ENCODE measurements at places on chromosomes 4 and X. TPM values are rescaled to one million over a fixed set of nuclear protein-coding genes. Genes with fewer than 3 reads are reported as not detected.

DNA sequence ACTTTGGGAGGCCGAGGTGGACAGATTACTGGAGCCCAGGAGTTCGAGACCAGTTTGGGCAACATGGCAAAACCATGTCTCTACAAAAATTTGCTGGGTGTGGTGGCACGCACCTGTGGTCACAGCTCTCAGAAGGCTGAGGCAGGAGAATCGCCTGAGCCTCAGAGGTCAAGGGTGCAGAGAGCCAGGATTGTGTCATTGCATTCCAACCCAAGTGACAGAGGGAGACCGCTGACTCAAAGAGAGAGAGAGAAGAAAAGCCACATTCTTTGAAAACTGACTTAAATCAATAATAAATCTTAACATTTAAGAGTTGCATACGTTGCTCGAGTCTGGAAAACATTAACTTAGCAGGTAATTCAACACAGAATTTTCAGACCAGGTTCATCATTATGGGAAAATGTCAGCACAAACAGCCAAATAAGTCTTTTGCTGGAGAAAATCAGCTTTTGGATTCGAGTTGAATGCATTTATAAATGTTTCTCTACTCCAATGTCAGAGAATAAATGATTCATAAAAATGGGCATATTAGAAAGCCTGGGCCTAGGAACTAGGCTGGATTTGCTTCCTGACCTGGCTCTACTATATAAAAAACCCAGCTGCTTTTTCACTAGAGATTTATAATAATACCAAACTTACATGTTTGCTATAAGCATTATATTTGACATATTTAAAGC is 68.3 kb upstream of the RBPJ start:
- H3K4me3 ChIP-seq: no peak overlapping the region
- no peak overlapping the region for H3K27ac ChIP-seq
- H3K36me3 ChIP-seq: no peaks in the 10 kb centered on the region
- no peaks in the 10 kb centered on the region for H3K27me3 ChIP-seq
- no peak for DNase-seq
- H3K4me1 ChIP-seq: no peaks in the 10 kb centered on the region

The CCNB3 gene
- total RNA-seq: 0.07 TPM

- no peak overlapping the region for H3K27ac ChIP-seq
- no peak for DNase-seq
- no peak overlapping the region for H3K4me3 ChIP-seq
- H3K4me1 ChIP-seq: no peaks in the 10 kb centered on the region
- H3K27me3 ChIP-seq: no peaks in the 10 kb centered on the region
- H3K36me3 ChIP-seq: no peaks in the 10 kb centered on the region
These were observed 194.3 kb upstream of the PGRMC2 start for GRCh38 chr4:128481752-128482480.

- H3K4me3 ChIP-seq: no peak overlapping the region
- no peaks in the 10 kb centered on the region for H3K27me3 ChIP-seq
- H3K27ac ChIP-seq: no peak overlapping the region
These were observed 102.8 kb downstream of the INPP4B start for GRCh38 chr4:142743121-142743825.

GRCh38 chr4:3467601-3468031 is 4.5 kb downstream of the DOK7 start:
- no peaks in the 10 kb centered on the region for H3K36me3 ChIP-seq
- no peaks in the 10 kb centered on the region for H3K27me3 ChIP-seq
- DNase-seq: no peak
- no peaks in the 10 kb centered on the region for H3K4me1 ChIP-seq
- H3K27ac ChIP-seq: no peak overlapping the region

GRCh38 chrX:20056704-20057103 is 60.0 kb downstream of the MAP7D2 start:
- no peaks in the 10 kb centered on the region for H3K4me1 ChIP-seq
- no peak for DNase-seq
- H3K4me3 ChIP-seq: no peak overlapping the region
- no peak overlapping the region for H3K27ac ChIP-seq

The ART3 gene
- total RNA-seq: not detected

The MAGEE2 gene
- not detected for total RNA-seq

GRCh38 chr4:79225360-79225759 is 100.5 kb downstream of the NAA11 start:
- no peaks in the 10 kb centered on the region for H3K27me3 ChIP-seq
- no peak overlapping the region for H3K27ac ChIP-seq
- no peaks in the 10 kb centered on the region for H3K36me3 ChIP-seq
- no peak for DNase-seq
- H3K4me1 ChIP-seq: no peaks in the 10 kb centered on the region

DNA sequence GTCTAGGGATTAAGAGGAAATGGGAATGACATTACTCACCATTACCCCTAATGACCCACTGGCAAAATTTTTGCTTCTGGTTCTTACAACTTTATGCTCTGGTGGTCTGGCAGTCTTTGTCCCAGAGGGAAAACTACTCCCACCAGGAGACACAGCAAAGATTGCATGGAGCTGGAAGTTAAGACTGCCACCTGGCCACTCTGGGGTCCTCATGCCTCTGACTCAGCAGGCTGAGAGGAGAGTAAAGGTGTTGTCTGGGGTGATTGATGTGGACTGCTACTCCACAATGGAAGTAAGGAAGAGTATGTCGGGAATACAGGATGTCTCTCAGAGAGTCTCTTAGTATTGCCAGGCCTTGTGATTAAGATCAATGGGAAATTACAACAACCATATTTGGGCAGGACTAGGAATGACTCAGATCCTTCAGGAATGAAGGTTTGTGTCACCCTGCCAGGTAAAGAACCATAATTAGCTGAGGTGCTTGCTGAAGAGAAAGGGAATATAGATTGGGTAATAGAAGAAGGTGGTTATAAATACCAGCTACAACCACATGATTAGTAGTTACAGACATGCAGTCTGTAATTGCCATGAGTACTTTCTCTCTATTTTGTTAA is 215.5 kb downstream of the GPAT3 start:
- no peak overlapping the region for H3K4me3 ChIP-seq
- H3K4me1 ChIP-seq: no peaks in the 10 kb centered on the region
- H3K36me3 ChIP-seq: no peaks in the 10 kb centered on the region
- DNase-seq: no peak

GRCh38 chrX:85004255-85004654 is 578 bp downstream of the APOOL start:
- no peaks in the 10 kb centered on the region for H3K27me3 ChIP-seq
- no peak for DNase-seq
- H3K36me3 ChIP-seq: no peaks in the 10 kb centered on the region
- H3K4me1 ChIP-seq: no peaks in the 10 kb centered on the region
- H3K27ac ChIP-seq: no peak overlapping the region

The KLB gene
- total RNA-seq: not detected

The RADX gene
- 12.4 TPM for total RNA-seq

The FAM114A1 gene
- not detected for total RNA-seq

- H3K36me3 ChIP-seq: peaks cover 51% of the 10 kb centered on the region
- peaks cover 27% of the 10 kb centered on the region for H3K4me1 ChIP-seq
- no peak overlapping the region for H3K4me3 ChIP-seq
- no peak overlapping the region for H3K27ac ChIP-seq
- no peak for DNase-seq
- no peaks in the 10 kb centered on the region for H3K27me3 ChIP-seq
These were observed 29.4 kb downstream of the SEC31A start for GRCh38 chr4:82861529-82861928.

- H3K4me3 ChIP-seq: no peak overlapping the region
- H3K27me3 ChIP-seq: no peaks in the 10 kb centered on the region
- H3K36me3 ChIP-seq: peaks cover 4% of the 10 kb centered on the region
- H3K27ac ChIP-seq: no peak overlapping the region
- H3K4me1 ChIP-seq: no peaks in the 10 kb centered on the region
- no peak for DNase-seq
These were observed 25.0 kb downstream of the NKX1-1 start for GRCh38 chr4:1381181-1381621.

Data from CD4-positive, CD25-positive, alpha-beta regulatory T cell (primary cell).